ENCODE measurements at places on chromosomes 11 and 22.

DNA sequence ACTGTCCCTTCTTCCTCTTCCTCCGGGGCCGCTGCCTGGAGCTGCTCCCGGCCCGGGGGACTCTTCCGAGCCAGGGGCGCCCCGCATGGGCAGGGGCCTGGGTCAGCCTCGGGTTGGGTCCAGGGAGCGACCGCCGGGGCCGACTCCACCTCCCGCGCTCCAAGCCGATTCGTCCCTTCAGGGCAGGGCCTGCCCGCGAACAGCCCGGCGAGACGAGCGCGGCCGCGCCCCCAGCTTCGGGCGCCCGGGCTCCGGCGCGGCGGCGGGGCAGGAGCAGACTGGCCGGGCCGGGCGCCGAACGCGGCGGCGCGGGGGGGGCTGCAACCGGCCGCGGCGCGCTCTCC, at the start of gene LARGE1:
Gene LARGE1, minus strand, starts transcription at position 280 of the 344 bp plus-strand sequence.
- DNase-seq = no peak

DNA sequence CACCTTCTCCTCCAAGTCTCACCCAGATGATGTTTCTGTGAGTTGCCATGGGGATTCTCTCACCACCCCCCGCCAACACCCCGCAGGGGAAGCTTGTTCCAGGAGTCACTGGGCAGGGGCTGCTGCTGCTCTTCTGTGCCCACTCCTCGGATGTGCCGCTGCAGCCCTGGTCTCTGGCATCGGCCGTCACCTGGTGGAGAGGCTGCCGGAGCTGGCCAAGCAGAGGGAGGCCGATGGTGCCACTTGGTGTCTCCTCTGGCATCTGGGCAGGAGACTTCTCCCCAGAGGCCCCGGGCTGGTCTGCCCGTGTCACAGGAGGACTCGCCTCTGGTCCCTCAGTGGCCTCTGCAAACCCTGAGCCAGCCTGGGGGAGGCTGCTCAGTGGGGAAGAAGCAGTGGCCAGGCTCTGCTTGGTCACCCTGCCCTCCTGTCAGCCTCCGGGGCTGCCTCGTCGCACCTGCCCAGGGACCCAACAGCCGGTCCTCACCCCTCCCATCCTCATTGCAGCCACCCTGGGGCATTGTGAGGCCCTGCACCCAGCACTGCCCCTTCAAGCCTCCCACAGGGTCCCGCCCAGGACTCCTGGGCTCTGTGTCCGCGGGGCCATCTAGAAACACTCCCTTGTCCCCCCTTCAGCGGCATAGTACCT, 424 bp upstream of the ADORA2A start:
- DNase-seq = no peak

GRCh38 chr22:35346596-35347220, 34.2 kb upstream of the HMOX1 start:
- no peak for DNase-seq

GRCh38 chr11:35804451-35805040, 139.3 kb upstream of the LDLRAD3 start:
- no peak for DNase-seq

- DNase-seq = no peak
Observed at GRCh38 chr11:61874377-61874809, 17.0 kb downstream of the FADS3 start.

GRCh38 chr11:91825777-91826176, 398.8 kb upstream of the FAT3 start:
- no peak for DNase-seq

- no peak for DNase-seq
Observed at GRCh38 chr11:27367881-27368280, 4.9 kb upstream of the CCDC34 start.

DNA sequence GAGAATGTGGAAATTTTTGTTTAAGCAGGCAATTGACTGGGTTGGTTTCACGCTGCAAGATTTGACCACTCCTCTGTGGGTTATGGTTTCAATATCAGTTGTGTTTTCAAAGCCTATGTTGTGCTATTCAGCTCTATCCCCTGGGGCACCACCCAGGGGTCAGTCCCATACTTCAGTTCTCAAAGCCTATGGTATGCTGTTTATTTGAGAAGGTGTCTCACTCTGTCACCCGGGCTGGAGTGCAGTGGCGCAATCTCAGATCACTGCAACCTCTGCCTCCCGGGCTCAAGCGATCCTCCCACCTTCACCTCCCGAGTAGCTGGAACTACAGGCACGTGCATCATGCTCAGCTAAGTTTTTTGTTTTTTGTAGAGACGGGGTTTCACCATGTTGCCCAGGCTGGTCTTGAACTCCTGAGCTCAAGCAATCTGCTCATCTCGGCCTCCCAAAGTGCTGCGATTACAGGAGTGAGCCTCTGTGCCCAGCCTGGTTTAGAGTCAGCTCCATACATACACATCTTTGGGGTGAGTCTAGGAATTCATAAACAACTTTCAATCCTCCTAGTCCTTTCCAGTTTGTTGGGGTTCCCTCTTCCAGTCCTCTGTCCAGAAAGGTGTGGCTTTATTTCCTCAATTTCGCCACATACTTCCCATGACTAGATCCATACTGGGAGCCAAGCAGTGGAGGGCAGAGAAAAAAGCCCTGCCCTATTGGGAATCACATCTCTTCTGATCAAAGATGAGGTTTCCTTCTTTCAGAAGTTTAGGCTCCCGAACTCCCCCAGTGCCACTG, 35.0 kb upstream of the MAPK1 start:
- DNase-seq = no peak

DNA sequence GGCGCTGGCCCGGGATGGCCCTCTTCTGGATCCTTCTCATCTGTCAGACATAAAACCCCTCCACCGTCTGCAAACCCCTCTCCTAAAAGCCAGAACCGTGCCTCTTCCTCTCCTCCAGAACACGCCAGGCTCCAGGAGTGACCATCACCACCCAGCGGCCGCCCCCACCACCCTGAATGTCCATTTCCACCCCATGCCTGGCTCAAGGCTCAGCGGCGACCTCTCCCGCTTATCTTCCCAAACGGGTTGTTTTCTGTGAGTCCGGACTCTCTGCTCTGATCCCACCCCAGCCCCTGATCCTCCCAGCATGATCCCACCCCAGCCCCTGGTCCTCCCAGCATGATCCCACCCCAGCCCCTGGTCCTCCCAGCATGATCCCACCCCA, 37.6 kb downstream of the CELSR1 start:
- DNase-seq = no peak

GRCh38 chr22:49845241-49845640, 8.4 kb upstream of the ZBED4 start:
- DNase-seq = no peak

- no peak for DNase-seq
Observed at GRCh38 chr11:88169881-88170280, 5.4 kb downstream of the RAB38 start.

GRCh38 chr11:103949781-103950180, 86.7 kb upstream of the DDI1 start:
- DNase-seq = no peak

- no peak for DNase-seq
Observed at GRCh38 chr11:133041181-133041580, 491.1 kb downstream of the OPCML start.

- DNase-seq = no peak
Observed at GRCh38 chr11:96875712-96876111, 485.9 kb downstream of the JRKL start.

DNA sequence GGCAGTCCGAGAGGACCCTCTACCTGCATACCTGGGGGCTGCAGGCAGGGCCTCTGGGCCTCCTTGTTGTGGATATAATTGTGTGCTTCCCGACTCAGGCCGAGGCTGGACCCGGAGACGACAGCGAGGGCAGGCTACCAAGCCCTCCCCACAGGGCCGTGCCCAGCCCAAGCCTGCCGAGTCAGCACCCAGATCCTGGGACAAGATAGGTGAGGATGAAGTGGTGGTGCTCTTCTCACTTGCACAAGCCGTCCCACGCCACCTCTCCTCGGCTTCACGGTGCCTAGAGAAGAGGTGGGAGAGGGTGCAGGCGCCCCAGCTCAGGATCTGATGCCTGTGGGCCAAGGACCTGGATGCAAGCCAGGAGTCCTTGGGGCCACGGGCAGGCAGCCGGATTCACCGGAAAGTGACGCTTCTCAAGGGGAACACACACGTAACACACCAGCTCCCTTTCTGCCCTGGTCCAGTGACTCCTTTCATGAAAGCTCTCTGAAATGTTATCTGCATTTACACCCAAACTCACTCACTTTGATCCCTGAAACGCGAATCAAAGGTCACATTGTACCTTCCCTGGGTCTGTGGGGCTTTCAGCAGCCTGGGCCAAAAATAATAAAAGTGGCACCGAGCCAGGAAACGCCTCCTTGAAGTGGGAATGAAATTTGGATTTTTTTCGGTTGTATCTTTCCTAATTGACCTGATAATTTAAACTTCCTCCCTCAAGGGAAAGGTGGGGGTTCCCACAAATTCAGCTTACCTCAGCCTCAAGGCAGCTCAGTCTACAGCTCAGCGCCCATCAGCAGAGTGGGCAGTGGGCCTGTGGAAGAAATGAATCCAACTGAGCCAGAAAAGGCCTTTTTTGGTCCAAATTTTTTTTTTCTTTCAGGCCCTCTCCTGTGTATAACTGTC, 1.1 kb upstream of the GNB1L start:
- peak; percentile 68 for DNase-seq

GRCh38 chr11:31798057-31798553, 13.0 kb downstream of the PAX6 start:
- no peak for DNase-seq

DNA sequence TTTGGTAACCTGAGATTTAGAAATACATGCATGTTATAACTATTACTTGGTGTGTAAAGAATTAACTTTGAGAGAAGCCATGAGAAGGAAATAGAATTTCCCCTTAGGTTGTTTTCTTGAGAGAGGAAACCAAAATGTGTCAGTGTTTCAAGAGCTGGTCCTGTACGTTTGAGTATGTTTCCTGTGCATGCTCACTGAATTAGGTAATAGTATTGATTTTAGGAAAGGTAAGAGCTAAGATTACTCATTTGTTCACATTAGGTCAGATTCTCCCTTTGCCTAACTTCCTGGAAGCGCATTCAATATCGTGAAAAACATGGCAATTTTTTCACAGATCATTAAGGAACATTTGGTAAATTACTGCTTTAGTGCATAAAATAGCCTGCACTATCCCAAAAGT, 49.3 kb upstream of the RDX start:
- DNase-seq = no peak

DNA sequence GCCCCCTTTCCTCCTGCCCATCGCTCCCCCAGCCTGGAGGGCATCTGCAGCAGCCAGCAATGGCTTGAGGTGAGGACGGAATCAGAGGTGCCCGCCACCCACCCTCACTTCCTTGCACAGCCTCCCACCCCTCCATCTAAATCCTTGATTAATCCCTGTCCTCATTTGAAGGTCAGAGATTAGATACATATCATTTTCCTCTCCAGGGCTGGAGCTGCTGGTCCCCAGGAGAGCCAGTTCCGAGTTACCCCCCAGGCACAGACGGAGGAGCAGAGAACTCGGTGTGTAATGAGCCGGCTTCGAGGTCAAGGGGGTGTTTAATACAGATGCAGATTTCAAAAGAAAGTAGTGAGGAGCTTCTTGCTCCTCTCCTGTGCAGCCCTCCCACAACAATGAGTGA, 542.1 kb downstream of the MN1 start:
- no peak for DNase-seq

GRCh38 chr11:3823303-3823702, 14.9 kb downstream of the PGAP2 start:
- no peak for DNase-seq

DNA sequence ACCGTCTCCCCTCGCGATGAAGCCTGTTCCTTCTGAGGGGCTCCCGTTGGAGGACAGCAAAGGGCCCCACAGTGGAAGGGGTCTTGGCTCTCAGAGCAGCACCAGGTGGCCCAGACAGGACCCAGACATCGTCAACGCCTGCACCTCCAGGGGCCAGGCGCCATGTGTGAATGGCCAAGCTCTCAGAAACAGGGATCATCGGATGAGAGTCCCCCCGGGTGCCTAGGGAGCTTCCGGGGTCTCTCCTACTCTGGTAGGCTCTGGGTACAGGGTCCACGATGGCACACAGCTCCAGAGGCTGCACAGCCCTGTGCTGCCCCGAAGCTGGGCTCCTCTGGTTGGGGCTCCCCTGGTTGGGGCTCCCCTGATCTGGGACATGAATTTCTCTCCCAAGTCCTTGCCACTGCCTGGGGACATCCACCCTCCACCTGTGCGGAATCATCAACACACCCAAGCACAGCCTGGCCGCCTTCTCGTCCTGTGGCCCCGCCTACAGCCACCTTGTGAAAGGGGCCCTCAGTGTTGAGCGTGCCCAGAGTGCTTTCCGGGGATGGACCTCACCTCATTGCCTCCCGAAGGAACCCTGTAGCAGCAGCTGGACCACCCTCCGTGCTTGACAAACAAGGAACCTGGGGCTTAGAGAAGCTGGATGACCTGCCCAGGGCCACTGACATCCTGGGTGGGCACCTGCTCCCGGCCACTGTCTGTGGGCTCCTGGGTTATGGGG, 929.0 kb downstream of the BRD1 start:
- no peak for DNase-seq

- DNase-seq = no peak
Observed at GRCh38 chr11:123065621-123066020, 3.7 kb upstream of the HSPA8 start.

GRCh38 chr11:94279996-94280395, 24.4 kb upstream of the IZUMO1R start:
- no peak for DNase-seq

DNA sequence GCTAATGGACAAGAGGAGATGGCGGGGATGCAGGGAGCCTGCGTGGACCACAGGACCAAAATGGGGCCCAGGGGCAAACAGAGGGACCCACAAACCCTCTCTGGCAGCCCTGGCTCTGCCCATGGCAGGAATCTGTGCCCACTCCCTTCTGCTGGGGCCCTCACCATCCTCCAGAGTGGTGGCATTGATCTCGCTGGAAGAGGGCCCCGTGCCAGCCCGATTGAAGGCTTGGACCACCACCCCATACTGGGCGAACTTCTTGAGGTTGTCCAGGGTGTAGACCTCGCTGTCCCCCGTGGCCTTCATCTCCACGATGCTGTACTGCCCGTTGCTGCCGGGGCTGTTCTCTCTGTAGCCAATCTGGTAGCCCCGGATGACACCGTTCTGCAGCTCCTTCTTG, 137.1 kb downstream of the CEP164 start:
- no peak for DNase-seq

DNA sequence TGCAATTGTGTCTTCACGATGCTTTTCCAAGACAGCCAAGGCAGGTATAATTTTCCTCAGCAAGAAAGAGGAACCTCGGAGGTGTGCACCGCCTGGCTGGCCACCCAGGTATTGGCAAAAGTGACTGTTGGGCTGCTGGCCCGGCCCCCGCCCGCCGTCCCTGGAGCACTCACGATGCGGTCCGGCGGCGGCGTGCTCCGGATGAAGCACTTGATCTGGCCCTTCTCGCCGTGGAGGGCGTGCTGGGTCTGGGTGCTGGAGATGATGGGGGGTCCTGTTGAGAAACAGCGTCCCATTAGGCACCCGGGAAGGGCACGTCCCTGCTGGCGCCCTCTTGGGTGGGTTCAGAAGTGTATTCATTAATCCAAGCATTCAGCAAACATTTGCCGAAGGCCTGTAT, 84.8 kb downstream of the ST3GAL4 start:
- no peak for DNase-seq

- no peak for DNase-seq
Observed at GRCh38 chr11:76553554-76554476, 109.0 kb downstream of the EMSY start.

- no peak for DNase-seq
Observed at GRCh38 chr11:6817694-6818093, 18.2 kb upstream of the OR6A2 start.
